ENCODE measurements at places on chromosomes 5 and 9.

DNA sequence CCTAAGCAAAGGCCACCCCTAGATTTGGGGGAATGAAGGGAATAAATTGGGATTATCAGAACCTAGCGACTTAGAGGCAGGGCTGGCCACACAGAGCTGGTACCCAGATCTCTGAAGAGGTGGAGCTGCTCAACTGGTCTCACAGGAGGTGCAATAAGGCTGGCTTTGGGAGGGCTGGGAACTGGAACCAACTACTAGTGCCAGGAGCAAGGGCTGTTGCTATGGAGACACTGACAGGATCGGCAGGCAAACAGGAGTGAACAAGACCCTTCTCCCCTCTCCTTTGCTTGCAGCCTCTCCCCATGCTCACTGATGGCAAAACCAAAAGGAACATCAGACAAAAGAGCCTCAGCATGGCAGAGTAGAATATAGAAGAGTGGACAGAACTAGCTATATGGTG, 17.0 kb upstream of the WHRN start:
- DNase-seq = no peak

DNA sequence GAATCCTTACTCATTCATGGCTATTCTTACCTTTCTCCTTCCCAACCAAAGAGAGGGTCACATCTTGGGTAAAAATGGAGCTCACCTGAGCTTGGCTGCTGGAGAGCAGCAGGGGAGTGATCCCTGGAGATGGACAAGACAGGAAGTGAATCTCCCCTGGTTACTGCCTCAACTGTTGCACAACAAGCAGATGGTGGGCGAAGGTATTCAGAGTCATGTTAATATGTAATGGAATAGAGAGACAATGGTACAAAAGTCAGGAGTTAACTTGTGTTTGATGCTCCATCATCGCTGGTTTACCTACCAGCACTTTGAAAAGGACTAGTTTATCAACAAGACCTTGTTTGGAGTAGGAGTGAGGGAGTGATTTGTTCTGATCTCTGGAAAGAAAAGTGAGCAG, 13.0 kb upstream of the PLPP1 start:
- DNase-seq = no peak

DNA sequence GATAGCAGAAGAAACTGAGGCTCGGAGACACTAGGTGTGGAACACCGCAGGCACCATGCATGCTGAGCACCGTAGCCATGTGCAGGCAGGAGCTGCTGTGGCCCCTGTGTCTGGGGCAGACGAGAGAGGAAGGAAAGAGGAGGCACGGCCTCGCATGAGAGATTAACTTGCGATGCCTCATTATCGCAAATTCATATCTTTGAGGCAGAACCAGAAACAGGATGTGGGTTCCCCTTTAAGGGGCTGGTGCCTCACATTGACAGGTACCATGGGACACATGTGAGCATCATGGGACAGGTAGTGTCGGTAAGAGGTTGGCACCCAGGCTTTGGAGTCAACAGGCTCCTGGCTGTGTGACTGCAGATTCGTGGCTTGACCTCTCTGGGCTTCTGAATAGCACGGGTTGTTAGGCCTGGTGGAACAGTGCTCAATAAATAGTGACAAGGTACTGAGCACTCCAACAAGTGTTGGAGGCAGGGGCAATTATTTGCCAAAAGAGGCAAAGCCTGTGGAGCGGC, 40.8 kb downstream of the NAIF1 start:
- no peak for DNase-seq

GRCh38 chr5:92402956-92403702, 1020.0 kb upstream of the ARRDC3 start:
- no peak for DNase-seq

DNA sequence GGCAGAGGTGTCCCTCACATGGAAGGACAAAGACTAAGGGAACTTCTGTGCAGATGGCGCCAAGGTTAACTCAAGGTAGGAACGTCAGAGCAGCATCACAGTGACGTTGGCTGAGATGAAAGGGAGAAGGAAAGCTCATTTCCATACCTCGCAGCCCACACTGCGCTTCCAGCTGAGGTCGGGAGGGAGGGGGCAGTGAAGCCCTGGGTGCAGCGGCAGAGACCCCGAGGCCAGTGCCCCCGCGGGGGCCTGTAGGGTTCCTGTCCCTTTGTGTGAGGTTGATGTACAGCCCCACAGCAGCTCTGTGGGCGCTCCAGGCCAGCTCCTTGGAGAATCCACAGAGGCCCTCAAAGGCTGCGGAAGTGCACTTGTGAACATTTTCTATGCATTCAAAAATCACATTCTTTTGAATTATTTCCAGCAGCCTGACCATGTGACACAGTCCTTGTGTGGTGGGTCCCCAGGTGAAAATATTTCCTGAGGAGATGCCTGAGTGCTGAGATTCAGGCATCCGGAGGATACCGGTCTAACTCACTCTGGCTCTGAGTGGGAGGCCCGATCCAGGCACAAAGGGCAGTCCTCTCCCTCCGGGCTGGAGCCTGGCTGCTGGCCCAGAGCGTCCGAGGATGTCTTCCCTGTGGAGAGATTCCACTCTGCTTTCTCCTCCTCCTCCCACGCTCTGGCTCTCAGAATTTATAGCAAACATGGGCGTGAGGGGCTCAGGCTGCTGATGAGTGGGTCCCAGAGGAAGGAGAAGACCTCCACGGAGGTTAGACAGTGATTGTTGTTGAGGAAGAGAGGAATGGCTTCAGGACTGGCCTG, 150.7 kb downstream of the ICE1 start:
- DNase-seq = no peak

DNA sequence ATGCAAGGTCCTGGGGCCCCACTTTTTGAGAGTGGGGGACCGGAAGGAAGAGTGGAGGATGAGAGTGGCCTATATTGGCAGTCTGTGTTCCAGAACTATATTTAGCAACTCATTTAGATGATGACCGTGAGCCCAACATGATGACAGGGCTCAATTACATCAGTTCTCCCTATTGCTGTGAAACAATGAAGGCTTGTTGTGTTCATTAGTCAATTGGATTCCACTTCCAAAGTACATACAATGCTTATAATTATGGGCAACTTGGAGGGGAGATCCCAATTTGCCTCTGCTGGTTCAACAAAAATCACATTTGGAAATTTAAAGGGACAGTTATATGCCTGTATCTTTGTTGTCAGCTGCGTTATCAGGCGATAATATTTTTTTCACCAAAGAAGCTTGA, 91.1 kb downstream of the TARS1 start:
- no peak for DNase-seq

DNA sequence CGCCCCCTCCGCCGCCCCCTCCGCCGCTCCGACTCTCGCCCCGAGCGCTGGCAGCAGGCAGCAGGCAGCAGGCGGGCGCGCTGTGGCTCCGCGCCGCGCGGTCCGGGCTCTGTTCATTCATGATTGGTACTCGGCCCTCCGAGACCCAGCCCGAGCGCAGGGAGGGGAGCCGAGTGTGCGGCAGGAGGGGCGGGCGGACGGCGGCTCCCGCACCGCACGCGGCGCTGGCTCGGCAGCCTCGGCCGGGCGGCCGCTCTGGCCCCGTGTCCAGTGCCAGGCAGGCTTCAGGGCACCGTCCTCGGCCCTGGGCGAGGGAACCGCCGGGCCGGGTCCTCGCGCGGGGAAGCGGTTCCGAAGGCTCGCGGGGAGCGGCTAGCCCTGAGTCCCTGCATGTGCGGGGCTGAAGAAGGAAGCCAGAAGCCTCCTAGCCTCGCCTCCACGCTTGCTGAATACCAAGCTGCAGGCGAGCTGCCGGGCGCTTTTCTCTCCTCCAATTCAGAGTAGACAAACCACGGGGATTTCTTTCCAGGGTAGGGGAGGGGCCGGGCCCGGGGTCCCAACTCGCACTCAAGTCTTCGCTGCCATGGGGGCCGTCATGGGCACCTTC, at the start of gene KCNIP1:
Gene KCNIP1, plus strand, starts transcription at position 31 of the 607 bp plus-strand sequence.
- DNase-seq = no peak

DNA sequence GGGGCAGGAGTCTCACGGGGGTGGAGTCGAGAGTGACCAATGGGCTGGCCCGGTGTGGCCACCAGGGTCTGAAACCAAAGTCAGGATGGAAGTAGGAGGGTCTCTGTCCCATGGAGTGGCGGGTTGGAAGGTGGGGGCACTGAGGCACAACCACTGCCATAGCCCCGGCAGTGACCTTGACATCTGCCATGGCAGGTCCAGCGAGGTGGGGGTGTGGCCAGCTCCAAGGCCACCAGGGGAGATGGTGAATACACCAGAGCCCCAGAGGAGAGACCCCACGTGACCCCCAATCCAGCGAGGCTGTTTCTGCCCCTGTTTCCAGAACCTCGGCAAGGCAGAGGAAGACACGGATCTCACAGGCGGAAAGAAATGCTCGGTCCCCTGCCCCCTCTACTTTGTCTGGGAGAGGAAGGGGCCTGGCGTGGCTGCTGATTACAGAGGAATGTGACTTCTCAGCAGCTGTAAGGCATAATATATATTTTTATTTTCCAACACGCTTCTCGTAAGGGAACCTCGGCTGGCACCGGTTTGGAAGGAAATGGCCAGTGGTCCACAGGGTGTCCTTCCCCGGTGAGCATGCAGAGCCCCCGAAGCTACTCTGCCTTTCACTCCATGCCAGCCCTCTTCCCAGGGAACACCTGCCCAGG, 105.7 kb upstream of the SARDH start:
- DNase-seq = no peak

GRCh38 chr9:23556459-23556858, 269.6 kb downstream of the ELAVL2 start:
- no peak for DNase-seq

DNA sequence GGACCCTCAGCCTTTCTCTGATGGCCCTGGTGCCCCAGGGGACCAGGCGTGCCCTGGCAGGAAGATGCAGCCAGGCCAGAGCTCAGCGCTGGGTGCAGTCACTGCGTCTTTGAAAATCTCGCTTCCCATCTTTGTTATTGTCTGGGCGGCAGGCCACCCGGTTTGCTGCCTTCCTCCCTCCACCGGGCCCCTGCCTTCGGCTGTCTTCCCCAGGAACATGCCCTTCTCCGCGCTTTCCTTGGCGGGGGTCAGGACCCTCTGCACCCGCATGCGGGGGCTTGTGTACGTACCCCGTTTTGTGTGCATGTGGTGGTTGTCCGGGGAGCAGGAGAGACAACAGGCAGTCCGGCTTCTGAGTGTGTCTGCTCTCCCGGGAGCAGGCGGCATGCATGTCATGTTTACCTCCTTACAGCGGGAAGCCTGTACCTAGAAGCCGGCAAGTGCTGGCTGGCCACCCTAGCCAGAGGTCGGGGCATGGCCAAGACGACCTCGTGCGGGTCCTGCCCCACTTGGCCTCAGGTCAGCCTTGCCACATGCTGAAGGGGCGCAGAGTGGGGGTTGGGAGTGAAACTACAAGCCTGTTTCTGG, 49.5 kb downstream of the DAB2IP start:
- no peak for DNase-seq

GRCh38 chr5:14668181-14668591, 3.7 kb downstream of the OTULIN start:
- no peak for DNase-seq

GRCh38 chr9:133532937-133533668, 1.4 kb upstream of the ADAMTSL2 start:
- no peak for DNase-seq

DNA sequence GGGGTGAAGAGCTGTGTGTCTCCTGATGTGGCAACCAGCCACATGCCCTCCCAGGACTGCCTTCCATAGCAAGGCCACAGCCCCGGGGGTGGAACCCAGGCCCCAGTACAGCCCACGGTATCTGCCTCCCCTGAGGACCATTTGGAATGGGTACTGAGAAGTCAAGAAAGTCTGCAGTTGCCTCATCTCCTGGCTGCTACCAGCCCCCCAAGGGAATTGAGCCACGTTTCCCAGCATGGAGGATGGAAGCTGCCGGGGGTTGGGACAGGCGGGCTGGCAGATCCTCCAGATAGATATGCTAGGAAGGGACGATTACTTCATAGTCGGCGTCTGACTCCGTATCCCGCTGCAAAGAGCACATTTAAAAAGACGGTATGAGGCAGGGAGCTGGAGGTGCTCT, 5.5 kb upstream of the DMRT2 start:
- no peak for DNase-seq

DNA sequence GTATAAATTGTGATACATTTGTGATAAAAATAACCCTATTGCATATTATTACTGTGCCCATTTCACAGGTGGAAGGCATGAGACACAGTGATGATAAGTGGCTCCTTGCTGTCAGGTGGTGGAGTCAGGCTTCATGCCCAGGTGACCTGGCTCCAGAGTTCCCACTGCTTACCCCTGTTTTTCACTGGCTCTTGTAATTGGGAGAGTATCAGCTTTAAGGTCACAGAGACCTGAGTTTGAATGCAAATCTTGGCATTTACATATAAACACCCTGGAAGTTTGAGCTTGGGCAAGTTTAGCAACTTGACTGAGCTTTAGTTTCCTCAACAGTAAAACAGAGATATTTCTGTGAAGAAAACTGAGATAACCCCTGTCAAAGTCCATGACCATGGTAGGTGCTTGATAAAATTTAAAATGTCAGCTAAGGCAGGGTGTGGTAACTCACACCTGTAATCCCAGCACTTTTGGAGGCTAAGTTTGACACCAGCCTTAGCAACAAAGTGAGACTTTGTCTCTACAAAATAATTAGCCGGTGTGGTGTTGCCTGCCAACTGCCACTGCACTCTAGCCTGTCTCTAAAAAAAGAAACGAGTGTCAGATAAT, 29.2 kb downstream of the MAT2B start:
- no peak for DNase-seq

GRCh38 chr5:68315679-68316271, 100.2 kb downstream of the PIK3R1 start:
- no peak for DNase-seq

DNA sequence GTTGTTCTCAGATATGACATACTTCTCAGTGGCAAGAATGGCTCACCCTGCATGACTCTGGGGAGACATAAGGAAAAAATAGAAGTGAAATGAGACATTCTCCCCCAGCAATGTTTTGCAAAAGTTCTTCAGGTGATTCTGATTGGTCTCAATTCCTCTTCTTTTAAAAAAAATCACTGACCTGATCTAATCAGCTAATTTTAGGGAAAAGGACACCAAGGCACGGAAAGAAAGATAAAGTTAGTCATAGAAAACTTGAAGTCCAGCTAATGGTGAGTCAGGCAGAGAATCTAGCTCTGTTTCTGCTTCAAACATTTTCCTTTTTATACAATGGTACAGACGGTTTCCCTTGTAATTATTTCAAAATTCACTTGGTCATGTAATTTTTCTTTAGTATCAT, 1018.9 kb upstream of the ARRDC3 start:
- DNase-seq = no peak

DNA sequence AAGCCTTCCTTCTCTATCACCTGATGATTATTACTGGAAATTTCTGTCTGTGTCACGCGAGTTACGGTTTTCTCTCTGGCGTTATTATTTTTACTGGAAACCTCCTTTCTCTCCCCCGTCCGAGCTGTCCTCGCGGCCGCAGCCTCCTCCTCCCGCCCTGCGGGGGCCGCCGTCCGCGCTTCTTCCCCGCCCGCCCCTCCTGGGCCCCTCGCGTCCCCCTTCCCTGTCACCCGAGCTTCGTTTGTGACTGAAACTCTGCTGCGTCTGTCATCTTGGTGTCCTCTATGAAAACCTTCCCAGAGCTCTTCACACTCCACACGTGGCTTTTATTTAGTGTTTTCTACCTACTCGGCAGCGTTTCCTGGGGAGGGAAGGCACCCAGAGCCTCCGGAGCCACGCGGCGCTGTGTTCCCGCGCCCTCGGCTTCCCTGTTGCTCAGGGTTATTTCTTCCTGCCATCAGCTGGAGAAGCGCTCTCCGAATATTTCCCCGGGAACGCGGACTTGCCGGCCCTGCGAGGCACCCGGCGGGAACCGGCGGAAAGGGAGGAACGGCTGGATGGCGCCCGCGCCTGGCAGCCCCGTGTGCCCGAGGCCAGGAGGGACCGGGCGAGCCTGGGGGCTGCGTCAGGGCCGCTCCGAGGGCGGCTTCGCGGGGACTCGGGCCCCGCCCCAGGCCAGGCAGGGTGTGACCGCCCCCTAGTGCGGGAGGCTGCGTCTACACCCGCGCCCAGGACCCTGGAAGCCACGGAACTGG, 33.9 kb downstream of the TRIP13 start:
- no peak for DNase-seq

Data from HS-27A (cell line).